ENCODE measurements at places on chromosomes 5 and 9.
A peak's percentile ranks its signal among the peaks of the same experiment; 100 is the strongest.

DNA sequence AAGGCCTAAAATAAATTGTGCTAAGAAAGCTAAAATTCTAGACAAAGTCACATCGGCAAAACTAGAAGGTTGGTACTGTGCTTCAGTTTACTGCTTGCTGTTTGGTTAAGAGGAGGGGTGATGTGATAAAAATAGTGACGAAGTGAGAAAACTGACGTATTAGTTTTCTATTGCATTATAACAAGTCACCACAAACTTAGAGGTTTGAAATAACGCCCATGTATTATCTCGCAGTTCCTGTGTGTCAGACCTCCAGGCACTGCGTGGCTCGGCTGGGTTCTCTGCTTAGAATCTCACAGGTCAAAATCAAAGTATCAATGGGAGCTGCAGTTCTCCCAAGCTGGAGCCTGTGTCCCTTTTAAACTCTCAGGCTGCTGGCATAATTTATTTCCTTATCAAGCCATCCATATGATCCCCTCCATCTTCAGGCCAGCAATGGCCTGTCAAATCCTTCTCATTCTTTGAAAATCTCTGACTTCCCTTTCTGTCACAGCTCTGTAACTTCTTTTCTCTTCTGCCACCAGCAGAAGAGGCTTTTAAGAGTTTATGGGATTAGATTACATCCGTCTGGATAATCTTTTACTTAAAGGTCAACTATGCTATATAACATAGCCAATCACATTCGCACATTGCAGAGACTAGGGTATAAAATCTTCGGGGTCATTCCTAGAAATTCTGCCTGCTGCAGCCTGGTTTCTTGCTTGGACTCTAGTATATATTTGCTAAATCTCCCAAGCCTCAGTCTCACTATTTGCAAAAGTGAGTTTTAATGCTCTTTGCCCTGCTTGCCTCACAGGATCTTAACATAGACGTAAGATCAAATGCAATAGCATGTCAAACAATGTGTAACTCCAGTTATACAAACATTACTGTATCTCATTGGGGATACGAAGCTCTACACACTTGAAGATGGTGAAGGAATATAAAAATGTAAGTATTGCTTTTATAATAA, 104.0 kb upstream of the CDKN2B start:
- no peak for DNase-seq

- no peak for DNase-seq
Observed at GRCh38 chr9:124344291-124345050, 70.8 kb downstream of the PSMB7 start.

- DNase-seq, result no peak
Observed at GRCh38 chr9:103798620-103799019, 295.5 kb upstream of the SMC2 start.

DNA sequence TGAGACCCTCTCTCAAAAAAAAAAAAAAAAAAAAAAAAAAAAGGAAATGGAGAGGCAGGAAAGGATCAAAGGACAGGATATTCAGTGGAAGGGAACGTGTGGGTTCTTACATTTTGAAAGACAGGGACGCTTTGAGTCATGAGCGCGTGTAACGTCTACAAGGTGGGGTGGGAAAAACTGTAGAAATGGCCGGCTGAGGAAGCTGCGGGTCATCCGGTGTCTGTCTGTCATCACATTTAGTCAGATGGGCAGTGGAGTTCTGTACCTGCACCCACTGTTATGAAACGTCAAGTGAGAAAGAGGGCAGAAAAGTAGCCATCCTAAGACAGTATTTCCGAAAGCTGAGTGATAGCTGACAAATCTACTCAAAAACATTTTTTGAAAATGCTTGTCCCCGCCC, 159.8 kb downstream of the SMARCA2 start:
- no peak for DNase-seq

DNA sequence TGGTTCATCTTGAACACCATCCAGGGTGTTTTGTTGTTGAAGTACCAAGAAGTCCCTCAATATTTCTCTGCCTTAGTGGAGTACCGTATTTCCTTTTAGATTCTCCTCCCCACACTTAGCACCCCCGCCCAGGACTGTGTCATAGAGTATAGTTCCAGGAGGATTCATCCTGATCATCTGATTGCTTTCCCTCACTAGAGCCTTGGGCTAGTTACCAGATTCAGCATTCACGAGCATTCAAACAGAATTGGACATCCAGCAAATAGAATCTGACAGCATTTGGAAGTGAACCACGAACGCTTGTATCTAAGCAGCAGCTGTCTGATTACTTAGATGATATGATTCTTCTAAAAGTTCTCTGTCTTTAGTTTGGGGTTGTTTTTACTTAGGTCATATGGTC, 248.1 kb upstream of the TAS2R1 start:
- no peak for DNase-seq

DNA sequence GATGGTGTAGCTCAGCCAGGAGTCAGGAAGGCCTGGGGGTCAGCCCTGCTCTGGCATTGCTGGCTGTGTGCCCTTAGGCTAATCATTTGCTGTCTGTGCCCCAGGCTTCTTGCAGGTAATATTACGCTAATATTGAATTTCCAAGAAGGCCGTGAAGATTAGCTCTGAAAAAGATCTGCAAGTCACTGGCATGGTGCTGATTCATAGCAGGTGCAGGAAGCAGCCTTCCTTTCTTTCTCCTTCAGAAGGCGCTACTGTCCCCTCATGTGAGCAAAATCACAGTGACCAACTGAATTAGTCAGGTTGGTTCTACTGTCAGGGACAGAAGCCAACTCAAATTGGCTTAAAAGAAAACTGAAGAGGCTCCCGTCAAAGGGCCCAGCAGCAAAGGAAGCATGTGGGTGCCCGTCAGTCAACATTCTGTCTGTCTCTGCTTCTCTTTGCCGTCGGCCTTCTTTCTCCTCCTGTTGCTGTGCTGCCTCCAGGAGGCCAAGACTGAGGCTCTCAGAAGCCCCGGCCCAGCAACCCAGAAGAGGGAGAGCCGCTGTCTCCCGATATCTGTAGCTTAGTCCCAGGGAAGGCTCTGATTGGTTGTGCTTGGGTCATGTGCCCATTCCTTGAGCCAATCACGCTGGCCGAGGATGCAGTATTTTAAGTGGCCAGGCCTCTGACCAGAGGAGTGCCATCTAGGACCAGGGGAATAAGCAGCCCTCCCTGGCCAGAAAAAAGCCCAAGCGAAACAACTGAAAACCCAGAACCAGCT, 67.8 kb upstream of the NEURL1B start:
- no peak for DNase-seq

DNA sequence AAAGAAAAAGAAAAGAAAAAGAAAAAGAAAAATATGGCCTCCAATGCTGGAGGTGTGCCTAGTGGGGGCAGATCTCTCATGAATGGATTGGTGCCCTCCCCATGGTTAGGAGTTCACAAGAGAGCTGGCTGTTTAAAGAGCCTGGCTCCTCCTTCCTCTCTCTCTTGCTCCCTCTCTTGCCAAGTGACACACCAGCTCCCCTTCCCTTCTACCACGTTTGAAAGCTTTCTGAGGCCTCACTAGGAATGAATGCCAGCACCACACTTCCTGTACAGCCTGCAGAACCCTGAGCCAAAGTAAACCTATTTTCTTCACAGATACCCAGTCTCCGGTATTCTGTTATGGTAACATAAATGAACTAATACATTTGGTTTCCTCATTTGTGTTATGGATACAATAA, 14.4 kb upstream of the GALNT10 start:
- no peak for DNase-seq

DNA sequence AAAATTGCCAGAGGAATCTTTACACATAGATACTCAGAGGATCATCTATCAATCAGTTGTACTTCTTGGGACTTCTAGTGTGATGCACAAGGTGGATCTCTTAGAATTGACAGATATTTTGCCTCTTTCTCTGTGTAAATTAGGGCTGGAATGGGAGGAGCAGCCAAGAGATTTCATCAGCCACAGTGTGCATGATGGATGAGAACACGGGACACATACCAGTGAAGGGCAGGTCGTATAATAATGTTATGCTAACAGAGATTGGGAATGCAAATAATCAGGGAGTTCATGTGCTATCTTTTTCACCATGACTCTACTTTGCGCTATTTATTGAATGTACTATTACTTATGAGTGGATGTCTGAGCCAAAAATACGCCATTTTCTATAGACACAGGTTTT, 43.3 kb upstream of the ISOC1 start:
- no peak for DNase-seq

- no peak for DNase-seq
Observed at GRCh38 chr9:107176436-107177151, 106.5 kb upstream of the RAD23B start.

DNA sequence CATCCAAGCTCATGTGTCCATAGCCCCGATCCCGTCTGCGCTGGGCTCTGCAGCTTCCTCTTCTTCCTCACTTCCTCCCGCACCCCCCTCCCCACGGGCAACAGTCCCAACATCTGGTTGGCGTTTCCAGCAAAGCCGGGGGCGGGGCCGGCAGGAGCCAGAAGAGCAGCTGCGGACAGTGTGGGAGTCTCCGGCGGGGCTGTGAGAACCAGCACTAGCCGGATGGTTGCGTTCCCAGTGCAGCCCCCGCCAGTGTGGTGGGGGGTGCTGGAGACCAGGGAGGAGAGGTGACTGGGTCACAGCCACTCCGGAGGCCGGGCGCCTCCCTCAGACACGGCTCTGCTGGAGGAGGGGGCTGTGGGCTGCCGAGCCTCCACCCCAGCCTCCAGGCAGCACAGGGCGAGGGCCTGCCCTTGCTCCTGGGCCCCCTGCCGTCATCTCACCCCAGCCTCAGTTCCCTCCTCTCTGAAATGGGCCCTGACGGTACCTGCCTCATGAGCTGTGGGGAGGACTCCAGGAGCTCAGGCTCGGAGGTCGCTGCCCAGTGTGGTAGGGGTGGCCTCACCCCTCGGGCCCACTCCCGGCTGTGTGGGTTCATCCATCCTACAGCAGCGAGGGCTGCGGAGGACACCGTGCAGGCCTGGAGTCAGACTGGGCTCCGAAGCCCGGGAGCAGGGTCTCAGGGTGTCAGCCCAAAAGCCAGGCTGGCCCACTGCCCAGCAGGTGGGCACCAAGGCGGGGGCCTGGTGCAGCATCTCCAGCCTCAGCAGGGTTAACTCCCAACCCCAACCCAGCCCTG, 41.5 kb upstream of the NOTCH1 start:
- DNase-seq, result peak; percentile 87

GRCh38 chr5:71886406-71886805, 167.3 kb downstream of the CARTPT start:
- no peak for DNase-seq

DNA sequence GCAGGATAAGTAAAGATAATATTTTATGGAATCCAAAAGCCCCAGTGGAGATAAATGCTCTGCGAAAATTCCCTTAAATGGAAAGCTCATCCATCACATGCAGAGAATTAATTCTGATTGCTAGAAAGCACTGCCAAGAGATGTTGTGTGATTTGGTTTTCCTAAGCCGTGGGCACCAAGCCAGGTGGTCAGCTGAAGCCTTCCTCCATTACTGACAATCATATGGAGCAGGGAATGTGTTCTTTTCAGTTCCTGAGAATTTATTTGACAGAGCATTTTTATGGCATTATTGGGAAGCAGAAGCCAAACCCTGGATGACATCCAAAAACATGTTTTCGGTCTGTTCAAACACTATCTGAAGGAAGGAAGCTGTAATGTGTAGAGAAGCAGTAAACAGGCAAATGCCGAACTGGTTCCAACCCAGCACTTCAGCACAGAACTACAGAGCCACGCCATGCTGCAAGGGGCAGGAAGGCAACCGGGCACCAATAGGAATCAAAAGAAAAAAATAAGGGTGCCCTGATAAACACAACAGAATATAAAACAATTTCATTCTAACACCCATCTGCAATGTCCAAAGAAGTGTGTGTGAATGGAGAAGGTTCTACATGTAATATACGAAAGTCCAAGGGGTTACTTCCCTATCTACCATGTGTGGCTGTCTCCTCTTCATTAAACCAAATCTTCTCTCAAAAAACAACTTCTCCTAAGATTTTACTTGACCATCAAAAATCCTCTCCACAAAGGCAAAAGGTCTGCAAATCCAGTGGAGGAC, 12.3 kb downstream of the ARSB start:
- DNase-seq, result no peak

- no peak for DNase-seq
Observed at GRCh38 chr9:111056538-111056937, 18.3 kb upstream of the LPAR1 start.

GRCh38 chr5:24094081-24094679, 550.6 kb downstream of the CDH10 start:
- no peak for DNase-seq

DNA sequence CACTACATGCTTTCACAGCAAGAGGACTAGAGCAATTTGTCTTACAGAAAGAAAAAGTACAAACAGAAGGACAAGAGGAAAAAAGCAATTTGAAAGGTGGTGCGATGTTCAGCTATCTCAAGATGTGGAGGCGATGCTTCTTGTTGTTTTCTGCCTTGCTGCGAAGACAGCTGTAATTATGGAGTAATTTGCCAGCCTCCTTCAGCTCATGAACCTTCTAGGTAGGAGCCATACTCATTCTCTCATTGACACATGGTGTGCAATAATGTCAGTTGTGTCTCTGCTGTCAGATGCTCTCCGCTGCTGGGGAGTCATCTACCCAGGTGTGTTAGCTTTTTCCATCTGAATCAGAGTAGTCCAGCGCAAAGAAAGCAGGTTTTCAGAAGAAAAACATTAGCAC, 424.5 kb downstream of the NR2F1-AS1 start:
- no peak for DNase-seq

DNA sequence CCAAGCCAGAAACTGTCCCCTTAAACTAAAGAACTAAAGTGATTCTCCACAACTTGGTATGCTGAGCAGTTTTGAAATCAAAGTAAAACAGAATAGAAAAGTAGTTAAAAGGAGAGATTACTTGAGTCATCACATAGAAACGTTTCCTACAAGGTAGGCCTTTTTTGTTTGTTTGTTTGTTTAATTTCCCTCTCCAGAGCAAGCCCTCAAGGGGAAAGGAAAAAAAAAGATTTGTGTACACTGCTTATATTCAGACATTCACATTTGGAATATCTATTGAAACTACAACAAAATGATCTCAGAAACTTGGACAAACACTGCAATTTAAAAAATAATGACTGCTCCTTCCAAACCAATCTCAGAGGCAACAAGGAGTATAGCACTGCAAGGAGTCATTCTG, 304.7 kb upstream of the NREP start:
- no peak for DNase-seq

- no peak for DNase-seq
Observed at GRCh38 chr9:133701981-133702797, 36.0 kb downstream of the SARDH start.

- DNase-seq, result no peak
Observed at GRCh38 chr9:75389101-75389500, 300.8 kb downstream of the OSTF1 start.

DNA sequence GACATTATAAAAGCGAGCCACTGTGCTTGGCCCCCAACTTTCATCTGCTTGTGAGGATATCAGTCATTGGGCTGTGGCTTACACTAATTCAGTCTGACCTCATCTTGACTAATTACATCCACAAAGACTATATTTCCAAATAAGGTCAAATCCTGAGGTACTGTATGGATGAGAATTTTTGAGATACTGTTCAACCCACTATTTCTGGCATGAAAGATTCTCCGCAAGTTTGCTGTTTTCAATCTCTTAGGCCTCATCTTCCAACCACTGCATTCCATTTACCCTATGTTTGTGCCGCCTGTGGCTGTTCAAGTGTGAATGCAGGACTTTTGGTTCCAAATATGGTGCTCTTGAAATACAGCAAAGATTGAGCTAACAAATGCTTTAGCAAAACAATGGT, 400.9 kb upstream of the SGCD start:
- no peak for DNase-seq

- DNase-seq, result no peak
Observed at GRCh38 chr5:116861097-116861496, 286.5 kb upstream of the SEMA6A start.

- no peak for DNase-seq
Observed at GRCh38 chr5:602466-603035, 9.6 kb upstream of the CEP72 start.

All from H9 (cell line).